ENCODE measurements at places on chromosomes 3 and 15.

DNA sequence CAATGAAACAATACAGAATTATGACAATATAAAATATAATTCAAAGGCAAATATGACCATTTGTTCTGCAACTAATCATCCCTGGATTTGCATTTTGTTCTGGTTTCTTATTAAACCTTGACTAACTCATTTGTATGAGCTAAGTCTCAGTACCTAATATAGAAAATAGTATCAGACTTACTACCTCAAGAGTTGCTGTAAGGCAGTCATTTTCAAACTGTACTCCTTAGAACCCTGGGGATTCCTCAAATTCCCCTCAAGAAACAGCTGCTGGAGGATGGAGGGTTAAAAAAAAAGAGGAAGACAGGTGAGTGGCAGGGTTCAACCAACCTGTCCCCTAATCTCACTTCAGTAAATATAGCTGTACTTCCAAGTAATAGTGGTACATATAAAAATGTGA is 11.1 kb downstream of the ZBTB11 start:
- DNase-seq: no peak

DNA sequence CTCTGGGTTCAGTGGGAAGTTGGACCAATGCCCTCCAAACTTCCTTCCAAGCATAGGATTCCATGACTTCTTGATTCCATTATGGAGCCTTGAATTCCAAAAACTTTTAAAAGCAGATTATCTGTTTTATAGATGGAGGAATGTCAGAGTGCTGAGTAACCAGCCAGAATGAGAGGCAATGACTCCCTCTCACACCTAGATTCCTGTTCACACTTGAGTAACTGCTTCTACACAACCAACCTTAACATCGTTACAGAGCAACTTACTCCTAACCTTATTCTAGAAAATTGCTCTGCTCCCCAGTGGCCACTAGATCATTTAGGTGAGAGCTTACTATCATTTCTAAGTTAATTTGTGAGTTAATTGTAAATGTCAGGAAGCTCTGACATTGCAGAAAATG is 24.2 kb upstream of the NR2F2 start:
- DNase-seq: no peak

DNA sequence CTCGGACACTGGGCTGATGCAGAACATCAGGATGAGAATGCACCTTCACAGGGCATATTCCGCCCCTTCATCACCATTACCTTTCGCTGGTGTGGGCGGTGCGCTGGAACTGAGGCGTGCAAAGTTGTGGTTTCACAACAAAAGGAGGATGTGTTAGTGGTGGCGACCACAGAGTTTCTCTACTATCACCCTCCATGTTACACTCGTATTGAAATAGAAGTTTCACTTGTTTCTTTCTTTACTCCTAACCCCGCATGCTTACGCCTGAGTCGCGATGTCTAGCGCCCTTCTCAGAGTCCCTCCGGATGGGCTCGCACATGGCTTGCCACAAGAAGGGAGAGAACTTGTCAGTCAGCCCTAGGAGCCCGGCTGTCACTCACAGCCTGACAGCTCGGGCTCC is 148.7 kb downstream of the GABRB3 start:
- DNase-seq: no peak

- DNase-seq: no peak
These were observed 18.6 kb downstream of the SAMD7 start for GRCh38 chr3:169929830-169930519.

- DNase-seq: no peak
These were observed 171.6 kb upstream of the TSC22D2 start for GRCh38 chr3:150236316-150237082.

GRCh38 chr15:60480888-60481287 is 1.9 kb upstream of the ICE2 start:
- DNase-seq: no peak

- peak; percentile 45 for DNase-seq
These were observed 17.4 kb downstream of the ABTB1 start for GRCh38 chr3:127690106-127690505.

DNA sequence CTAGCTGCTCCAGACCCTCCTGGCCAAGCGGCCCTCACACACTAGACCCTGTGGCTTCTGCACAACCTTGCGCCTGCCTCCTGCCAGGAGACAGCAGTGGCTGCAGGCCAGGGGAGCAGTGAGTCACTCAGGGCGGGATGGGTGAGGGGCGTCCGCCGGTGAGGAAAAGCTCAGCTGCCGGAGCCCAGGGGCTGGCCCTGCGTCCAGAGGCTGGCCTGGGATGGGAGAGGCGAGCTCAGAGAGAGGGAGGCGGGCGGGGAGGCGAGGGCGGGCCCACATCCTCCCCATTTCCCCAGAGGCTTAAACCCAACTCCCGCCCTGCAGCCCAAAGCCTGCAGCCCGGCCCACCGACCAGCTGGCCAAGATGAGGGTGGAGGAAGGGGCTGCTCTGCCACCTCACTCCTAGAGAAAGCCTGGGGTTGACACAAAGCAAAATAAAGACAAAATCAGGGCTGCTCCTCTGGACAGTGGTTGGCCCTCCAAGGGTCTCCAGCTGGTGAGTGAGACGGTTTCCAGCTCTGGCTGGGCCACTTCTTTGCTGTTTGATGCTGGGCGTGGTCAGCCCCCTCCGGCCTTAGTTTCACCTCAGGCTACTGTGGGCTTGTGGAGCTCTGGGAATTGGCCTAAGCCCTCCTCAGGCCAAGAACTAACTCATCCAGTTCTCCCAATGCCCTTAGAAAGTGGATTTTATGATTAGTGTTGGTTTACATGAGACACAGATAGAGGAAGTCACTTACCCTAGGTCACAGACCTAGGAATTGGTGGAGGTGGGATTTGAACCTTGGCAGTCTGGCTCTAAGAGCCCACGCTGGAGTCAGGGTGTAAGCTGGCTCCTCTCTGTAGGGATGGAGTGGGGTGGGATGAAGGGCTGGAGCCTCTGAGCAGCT is 50.6 kb downstream of the IQSEC1 start:
- DNase-seq: peak; percentile 94

- no peak for DNase-seq
These were observed 63.9 kb downstream of the CRTC3 start for GRCh38 chr15:90593499-90594158.

DNA sequence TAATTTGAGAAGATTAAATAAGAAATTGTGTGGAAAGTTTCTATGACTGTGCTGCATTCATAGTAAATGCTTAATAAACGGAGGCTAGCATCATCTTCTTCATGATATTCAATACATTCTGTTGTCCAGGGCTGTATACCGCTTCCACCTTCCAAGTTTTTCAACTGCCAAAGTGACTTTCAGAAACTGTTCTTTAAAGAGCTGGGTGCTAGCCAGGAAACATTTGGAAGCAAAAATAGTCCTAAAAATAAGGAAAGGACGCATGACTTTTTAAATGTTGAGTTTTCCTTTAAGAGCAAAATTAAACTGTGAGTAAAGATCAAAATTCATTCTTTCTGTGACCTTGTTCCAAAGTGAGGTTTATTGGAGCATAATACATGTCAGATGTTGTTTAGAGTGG is 9.4 kb upstream of the ERC2 start:
- DNase-seq: no peak

DNA sequence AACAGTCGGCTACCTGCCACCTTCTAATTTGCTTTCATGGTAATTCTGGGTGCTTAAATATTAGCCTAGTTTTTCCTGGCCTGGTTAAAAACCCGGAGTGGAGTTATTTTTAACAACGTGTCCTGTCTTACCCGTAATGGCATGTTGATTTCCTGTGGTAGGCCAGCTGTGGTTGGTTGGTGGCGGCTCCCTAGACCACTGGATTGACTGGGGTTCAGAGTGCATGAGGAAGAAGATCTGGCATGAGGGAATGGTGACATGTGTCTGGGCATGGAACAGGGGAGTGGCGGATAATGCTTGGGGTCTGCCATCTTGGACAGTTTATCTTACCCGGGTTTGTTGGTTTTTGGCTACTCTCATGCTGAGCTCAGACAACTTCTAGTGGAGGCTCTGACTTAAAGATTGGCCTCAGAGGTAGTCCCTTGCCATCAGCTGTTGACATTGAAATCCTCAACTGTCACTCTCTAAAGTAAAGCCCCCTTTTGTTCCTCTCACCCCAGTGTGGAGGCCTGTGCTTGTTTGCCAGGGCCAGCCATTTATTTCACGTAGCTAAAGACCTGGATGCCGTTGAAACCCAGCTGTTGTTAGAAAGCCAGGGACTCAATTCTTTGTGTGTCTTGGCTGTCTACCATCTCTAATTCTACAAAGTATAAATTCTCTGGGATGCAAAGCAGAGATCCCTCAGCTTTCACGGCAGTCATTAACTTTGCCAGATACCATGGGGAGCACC is 81.6 kb downstream of the DNASE1L3 start:
- DNase-seq: no peak

DNA sequence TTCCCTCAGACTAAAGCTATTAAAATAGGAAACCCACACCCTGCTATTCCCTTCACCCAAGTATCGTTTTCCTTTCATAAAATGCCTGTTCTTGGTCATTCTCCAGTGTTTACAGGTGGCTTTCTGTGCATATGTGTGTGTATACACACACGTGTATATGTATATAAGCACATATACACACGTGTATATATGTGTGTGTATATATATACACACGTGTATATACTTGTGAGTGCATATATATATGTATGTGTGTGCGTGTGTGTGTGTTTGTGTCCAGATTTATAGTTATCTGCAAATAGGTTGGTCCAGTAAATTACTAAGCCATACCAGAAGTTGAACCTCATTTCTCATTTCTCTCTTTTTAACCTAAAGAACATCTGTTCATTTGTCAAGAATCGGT is 15.7 kb upstream of the TEX9 start:
- no peak for DNase-seq

- peak; percentile 84 for DNase-seq
These were observed 788 bp upstream of the WDR73 start for GRCh38 chr15:84654689-84655453.

DNA sequence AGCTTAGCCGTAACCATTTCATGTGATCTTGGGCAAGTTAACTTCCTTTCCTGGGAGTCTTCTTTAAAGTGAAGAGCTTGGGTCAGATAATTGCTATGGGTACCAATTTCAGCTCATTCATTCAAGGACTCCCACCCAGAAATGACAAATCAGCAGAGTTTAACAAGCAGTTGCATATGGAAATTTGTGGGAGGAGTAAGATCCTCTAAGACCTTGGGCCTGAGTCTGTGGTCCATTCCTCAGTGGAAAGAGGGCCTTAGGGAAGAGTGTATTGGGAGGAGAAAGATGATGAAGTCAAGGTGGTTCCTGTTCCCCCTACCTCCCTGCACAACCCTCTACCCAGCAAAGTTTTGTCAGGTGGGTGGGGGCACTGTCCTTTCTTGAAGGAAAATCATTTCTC is 42.1 kb downstream of the RBP2 start:
- DNase-seq: no peak

GRCh38 chr3:81622395-81622794 is 139.1 kb downstream of the GBE1 start:
- DNase-seq: no peak

DNA sequence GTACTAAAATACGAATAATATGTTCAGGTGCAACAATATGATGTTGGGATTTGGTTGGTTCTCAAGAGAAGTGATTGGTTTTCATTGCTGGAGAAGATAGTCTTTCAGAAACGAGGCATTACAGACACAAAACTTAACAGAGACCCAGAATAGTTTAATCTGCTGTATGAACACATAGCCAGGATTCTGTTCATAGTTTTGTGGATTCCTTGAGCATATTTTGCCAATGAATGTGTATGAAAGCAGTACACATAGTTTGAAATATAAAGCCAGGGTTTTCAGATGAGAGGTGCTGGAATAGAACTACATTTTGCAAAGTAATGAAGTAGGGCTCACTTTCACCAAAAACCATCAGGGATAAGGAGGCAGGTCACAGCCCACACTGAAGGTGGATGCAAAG is 5.7 kb upstream of the MCTP2 start:
- no peak for DNase-seq

GRCh38 chr3:177381070-177381469 is 183.8 kb upstream of the TBL1XR1 start:
- no peak for DNase-seq

DNA sequence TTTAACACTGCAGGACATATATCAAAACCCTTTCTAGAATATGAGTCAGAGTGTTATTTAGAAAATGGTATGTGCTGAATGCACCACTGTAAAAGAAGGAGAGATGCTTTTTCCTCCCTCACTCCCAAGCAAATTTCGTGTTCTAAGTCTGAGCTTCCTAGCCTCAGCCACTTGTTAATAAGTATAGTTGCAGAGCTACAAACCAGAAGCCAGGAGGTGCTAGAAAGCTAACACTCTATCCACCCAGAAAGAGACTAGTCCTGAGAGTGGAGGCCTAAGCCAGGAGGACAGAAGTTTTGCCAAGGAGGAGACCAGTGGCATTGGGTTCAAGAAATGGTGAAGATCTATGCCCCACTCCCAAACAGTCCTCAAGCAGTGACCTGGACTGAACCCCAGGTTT is 40.5 kb upstream of the GYG1 start:
- no peak for DNase-seq

- peak; percentile 77 for DNase-seq
These were observed 17.1 kb downstream of the TRAIP start for GRCh38 chr3:49839193-49839809.

- DNase-seq: no peak
These were observed 64.0 kb downstream of the GREM1 start for GRCh38 chr15:32781781-32782180.

DNA sequence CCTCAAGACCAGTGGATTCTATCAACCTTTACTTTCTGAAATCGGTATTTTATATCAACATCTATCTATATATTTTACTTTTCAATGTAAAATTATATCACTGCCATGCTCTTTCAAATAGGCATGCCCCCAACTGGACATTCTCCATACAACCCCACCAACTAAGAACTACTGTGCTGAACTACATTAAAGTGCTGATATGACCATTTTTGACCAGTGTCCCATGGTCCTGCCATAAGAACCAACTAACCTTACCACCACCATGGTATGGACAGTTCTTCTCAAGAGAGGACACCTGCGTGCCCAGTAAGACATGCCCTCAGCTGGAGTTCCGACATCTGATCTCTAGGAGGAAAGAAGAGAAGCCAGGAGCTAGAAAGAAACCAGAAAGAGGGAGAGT is 15.6 kb downstream of the POMGNT2 start:
- no peak for DNase-seq

GRCh38 chr3:190860521-190860920 is 2.0 kb downstream of the GMNC start:
- no peak for DNase-seq

- peak; percentile 91 for DNase-seq
These were observed at the start of gene FSTL1 for GRCh38 chr3:120450600-120451271. TSS of gene FSTL1 (minus strand) at chr3:120450992. CDS start at chr3:120450746, 246 bp downstream.

DNA sequence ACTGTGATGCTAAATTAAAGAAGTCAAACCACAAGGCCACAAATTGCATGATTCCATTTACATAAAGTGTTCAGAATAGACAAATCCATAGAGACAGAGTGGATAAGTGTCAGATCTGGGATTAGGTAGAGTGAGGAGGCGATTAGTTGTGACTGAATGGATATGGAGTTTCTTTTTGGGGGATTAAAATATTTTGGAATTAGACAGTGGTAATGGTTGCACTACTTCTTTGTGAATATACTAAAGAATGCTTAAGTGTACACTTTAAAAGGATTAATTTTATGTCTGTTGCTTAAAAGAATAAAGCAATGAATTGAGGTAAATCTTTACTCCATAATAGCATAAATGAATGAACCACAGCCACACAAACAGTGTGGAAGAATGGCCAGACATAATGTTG is 175.5 kb upstream of the CADM2 start:
- DNase-seq: no peak

Measured in left hindlimb (tissue), 1 donor.